ENCODE measurements at places on chromosomes 3 and 15.

DNA sequence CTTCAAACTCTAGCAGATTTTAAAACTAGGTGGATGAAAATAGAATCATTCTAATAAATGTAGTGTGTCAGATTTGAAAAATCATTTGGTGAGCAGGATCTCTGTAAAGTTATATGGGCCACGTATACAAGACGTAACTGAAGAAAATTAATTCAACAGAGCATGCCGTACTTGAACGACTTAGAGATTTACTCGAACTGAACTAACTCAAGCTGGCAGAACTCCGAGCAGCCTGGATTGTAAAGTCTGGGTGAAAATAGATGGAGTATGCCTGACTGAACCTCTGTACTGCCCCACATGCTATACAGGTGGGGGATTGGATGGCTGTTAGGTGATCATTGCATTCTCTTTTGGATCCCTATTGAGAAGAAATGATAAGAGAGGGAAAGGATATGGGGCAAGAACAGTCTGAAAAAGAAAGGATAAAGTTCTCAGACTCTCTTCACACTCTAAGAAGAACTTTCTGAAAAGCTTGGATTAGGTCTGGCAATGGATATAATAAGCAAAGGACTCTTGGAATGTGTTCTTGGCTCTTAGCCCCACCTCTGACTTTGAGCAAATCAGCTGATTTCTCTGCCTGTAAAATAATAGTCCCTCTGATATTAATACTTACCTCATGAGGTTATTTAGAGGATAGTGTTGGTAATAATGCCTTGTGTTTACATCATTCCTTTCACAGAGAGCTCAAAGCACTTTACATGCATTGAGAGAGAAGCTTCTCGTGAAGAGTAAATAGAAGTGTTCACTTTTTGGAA, 147.5 kb downstream of the FILIP1L start:
- DNase-seq = no peak

DNA sequence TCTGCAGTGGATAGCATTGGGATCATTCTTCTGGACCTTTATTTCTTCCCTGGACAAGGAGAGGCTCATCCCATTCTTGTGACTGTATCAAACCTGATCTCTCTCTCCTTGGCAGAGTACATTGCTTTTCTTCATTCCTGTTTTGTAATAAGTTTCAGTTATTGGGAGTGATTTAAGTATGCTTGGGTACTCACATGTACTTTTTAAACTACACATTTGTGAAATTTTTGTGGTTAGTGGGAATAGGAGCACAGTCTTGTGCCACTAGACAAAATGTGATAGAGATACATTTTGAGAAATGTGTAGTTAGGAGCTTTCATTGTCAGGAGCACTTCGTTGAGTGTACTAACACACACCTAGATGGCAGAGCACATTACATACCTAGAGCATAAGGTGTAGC, 262.6 kb downstream of the C3orf38 start:
- no peak for DNase-seq

DNA sequence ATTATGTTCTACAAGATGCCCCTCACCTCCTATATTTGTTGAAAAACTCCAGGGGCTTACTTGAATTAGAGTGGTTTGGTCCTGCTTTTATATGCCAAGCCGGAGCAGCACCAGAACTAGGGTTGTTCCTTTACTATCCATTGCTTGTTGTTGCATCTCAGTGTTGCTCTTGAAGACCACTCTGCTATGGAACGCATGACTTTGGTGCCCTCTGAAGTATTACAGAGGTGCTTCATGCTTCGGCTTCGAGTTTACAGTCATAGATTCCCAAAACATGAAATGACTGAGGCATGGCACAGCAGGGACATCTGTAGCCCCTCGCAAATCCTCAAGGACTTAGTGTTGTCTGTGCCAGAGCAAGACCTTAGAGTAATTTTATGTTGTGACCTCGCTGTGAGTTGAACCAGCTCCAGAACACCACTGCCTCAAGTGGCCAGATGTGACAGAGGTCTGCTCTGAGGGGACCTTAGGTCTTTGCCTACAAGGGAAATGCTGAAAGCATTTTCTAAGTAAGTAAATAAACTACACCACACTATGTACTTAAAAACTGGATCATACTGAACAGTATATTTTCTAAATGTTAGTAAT, 67.2 kb upstream of the SIAH2 start:
- peak; percentile 10 for DNase-seq

GRCh38 chr3:142940472-142940871, 23.0 kb downstream of the PAQR9 start:
- no peak for DNase-seq

- DNase-seq = no peak
These were observed 46.1 kb upstream of the FGD5 start for GRCh38 chr3:14772533-14773138.

GRCh38 chr15:45829336-45830153, 194.7 kb downstream of the SQOR start:
- no peak for DNase-seq

DNA sequence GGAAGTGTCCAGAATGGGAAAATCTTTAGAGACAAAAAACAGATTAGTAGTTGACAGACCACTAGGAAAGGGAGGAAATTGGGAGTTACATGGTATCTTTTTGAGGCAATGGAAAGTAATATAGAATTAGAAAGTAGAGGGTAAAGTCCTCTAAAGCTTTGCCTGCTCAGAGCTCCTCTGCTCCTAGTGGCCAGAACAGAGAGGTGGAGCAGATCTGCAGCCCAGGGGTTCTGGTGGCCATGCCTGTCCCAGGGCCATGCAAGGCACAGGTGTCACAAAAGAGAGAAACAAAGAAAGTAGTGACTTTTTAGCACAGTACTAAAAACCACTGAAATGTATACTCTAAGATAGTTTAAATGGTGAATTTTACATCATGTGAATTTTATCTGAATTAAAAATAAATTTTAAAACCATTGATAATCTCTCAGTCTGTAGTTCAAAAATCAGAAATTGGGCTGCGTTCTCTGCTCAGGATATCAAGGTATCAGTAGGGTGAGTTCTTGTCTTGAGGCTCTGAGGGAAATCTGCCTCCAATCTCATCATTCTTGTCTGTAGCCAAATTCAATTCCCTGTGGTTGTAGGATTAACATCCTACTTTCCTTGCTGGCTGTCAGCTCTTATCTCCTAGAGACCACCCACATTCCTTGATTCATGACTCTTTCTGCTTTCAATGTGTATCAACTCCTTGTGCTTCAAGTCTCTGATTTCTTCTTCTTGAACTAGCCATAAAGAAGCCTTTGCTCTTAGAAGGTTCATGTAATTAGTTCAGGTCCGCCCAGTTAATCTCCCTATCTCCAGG, 23.6 kb downstream of the PYGO1 start:
- no peak for DNase-seq

DNA sequence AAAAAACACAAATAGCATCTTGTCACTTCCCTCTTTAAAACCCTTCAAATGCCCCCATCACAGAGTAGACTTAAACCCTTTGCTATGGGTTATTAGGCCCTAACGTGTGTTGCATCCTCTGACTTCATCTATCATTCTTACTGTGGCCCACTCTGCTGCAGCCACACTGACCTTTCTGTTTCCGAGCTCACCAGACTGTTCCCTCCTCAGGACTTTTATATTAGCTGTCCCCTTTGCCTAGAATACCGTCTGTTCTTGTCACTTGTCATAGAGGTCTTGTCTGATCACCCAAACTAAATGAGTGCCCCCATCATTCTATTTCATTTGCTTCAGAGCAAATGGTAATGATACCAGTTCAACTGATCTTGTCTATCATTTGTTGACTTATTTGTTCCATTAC, 877 bp upstream of the FEM1B start:
- DNase-seq = no peak

DNA sequence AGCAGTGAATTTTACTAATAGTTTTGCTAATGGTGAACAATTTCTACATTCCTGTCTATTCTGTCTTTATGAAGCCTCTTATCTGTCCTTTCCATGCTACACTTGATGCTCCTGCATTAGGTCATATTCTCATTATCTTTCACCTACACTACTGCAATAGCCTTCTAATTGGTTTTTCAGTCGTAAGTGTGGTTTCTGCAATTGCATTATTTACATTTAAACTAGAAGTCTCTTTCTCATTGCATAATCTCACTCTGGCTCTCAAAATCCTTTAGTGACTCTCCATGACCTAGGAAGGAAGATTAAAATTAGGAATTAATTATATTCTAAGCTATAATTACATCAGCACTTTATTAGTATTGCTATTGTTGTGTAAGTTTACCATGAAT, 686.5 kb downstream of the IGSF11 start:
- DNase-seq = no peak

DNA sequence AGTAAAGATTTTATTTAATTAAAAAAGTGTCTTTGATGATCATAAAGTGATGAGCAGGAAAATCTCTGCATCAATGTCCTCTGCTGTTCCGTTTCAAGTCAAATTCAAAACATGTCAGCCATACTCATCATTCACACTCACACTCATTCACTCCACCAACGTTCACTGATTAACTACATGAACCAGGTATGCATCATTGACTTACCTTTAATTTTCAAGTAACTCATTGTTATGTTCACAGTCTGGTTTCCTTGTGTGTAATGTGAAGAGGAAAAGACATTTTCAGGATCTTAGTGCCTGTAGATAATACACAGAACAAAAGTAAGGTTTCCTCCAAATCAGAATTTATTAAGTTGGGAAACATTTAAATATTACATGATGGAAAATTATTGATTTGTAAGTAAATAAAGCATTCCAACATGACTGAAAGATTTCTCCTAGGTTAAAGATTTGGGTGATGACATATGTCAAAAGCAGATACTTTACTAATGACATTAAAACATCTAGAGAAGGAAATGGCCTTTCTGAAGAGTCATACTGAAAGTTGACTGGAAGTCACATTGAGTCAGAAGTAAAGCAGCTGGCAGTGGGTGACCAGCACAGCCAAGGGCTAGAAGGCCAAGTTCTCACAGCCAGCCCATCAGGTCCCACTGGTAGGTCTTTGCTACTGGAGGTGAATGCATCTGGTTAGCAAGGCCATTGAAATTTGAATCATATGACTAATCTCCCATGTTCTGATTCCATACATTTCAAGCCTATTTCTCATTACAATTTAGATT, 251.9 kb downstream of the CDIN1 start:
- DNase-seq = no peak

GRCh38 chr3:25057379-25057778, 370.7 kb upstream of the RARB start:
- DNase-seq = no peak

- no peak for DNase-seq
These were observed 82.0 kb upstream of the TBL1XR1 start for GRCh38 chr3:177279118-177279815.

GRCh38 chr3:72339670-72340030, 508.6 kb downstream of the SHQ1 start:
- DNase-seq = no peak

DNA sequence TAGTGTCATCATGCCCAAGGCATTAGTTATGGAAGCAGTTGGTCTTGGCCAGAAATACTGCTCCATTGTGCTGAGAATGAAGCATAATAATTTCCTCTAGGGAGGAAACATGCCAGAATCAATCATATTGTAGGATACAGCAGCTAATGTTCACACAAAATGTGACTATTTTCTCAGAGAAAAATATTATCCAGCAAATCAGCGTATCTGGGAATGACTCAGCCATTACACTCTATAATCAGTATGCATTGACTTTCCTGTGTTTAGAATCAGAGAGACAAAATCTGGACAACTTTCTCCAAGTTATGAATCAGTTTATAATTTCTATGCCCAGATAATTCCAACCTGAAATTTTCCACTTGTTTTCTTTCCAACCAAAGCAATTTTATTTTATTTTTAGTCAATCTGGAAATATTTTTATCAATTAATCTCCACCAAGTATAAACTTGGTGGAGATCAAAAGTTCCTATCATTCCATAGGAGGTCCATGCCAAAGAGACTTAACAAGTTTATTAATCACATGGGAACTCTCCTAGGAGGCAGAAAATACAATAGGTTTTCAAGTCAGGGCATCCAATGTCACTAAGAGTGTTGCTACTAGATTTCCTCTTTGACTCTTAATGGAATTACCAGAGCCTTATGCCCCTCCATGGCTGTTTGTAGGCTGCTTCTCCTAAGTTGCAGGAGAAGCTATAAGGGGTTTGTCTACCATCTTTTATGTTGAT, 36.4 kb downstream of the SUCNR1 start:
- no peak for DNase-seq

DNA sequence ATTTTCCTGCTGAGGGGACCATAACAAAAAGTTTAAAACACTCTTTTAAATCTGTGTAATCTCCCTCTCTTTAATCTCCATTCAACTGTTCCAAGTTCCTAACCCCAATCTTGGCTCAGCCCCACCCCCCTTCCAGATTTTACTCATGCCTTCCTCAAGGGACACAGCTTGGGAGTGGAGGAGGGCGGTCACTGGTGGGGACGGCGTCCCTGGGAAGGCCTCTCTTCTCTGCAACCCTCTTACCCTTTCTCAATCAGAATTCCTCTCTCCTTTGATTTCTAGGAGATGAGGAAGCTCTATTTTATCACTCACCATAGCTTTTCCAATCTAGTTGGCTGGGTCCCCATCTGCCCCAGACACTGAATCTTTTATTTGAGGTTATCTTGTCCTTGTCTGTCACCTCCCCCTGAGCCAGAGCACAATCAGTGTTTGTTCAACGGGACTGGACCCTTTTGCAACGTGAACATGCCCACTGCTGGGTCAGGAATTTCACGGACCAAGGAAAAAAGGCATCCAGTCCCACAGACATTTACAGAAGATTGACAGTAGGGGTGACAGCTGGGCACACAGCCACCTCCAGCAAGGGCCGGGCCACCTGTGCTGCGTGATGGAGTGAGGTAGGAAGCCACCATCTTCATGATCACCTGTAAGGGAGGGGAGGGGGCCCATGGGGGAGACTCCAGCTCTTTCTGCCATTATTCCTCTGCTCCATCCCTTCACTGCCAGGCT, 84.0 kb upstream of the HERC1 start:
- no peak for DNase-seq

DNA sequence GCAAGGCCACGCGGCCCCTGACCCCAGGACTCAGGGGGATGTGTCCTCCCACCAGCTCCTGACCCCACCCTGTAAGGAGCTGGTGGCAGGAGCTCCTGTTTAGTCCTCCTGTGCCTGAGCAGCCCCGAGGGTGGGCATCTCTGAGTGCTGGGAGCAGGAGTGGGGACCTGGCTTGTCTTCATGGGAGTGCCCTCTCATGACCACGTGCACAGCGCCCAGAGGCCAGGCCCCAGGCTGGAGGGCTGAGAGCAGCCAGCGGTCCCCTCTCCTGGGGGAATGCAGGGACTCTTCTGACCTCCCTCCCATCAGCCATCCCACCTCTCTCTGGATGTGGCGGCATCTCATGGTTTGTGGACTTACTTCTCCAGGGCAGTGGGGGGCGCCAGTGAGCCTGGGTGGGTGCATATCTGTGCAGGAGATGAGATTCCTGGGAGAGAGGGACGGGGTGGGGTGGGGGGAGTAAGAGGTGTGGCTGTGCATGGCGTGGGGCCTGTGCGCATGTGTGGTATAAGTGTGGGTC, 205.6 kb downstream of the TBC1D2B start:
- DNase-seq = no peak

DNA sequence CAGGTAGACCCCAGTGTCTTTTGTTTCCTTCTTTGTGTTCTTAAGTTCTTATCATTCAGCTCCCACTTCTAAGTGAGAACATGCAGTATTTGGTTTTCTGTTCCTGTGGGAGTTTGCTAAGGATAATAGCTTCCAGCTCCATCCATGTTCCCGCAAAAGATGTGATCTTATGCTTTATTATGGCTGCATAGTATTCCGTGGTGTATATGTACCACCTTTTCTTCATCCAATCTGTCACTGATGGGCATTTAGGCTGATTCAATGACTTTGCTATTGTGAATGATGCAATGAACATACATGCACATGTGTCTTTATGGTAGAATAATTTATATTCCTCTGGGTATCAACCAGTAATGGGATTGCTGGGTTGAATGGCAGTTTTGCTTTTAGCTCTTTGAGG, 24.4 kb downstream of the MCCC1 start:
- DNase-seq = no peak
